Stimulated activated CD4-positive, alpha-beta T cell treated with anti-CD3 and anti-CD28 coated beads, Interleukin-2, amount 100 ng/mL, for 48 hours (primary cell): ENCODE measurements at places on chromosomes 3 and 15.

GRCh38 chr3:23685541-23686258, 120.1 kb upstream of the UBE2E1 start:
- no peak for DNase-seq

- no peak for DNase-seq
Measured at GRCh38 chr3:33581666-33582065, 136.4 kb downstream of the CLASP2 start.

- no peak for DNase-seq
Measured at GRCh38 chr3:136197159-136197793, 1.1 kb upstream of the MSL2 start.

GRCh38 chr15:40593165-40593564, 884 bp upstream of the KNL1 start:
- DNase-seq, result no peak

- no peak for DNase-seq
Measured at GRCh38 chr3:3778641-3779270, 20.5 kb upstream of the LRRN1 start.

- DNase-seq, result no peak
Measured at GRCh38 chr3:194446172-194446571, 40.6 kb downstream of the ATP13A3 start.

GRCh38 chr15:101217446-101217845, 34.4 kb downstream of the CHSY1 start:
- DNase-seq, result no peak

- no peak for DNase-seq
Measured at GRCh38 chr3:108091498-108092250, 843 bp upstream of the CD47 start.

DNA sequence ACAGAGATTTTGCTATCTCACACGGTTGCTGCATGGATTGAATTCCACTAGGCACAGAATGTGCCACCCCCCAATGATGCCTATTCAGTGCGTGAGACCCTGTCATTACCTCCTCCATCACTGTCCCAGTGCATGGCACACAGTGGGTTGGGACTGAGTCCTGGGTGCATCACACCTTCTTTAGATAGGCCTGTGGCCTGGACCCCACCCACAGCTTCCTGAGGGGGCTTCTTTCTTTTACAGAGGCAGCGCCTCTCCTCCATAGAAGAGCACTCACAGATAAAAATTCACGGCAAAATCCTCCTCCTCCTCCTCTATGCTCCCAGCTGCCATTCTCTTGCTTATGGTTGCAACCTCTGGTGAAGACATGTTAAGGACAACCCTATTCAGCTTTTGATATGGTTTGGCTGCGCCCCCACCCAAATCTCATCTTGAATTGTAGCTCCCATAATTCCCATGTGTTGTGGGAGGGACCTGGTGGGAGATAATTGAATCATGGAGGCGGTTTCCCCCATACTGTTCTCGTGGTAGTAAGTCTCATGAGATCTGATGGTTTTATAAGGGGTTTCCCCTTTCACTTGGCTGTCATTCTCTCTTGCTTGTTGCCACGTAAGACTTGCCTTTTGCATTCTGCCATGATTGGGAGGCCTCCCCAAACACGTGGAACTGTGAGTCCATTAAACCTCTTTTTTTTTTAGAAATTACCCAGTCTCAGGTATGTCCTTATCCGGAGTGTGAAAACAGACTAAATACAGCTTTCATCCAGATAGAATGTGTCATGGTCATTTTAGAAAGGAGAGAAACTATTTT, 147.6 kb downstream of the KLF13 start:
- DNase-seq, result no peak

DNA sequence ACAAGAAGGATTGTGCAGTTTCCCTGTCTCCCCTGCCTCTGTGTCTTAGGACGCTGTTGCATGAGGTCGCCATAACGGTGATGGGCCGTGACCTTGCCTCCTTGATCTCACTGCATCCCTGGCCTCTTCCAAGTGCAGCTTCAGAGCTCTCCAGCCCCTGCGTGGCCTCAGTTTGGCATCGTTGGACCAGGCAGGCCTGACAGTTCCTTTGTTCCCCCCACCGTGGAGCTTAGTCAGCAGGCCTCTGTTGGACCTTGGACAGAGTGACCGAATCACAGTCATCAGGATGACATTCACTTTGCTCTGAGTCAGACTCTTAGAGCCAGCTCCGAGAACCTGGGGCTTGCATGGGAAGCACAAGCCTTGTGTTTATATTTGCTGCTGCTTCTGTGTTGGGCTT, 139.4 kb downstream of the OPA1 start:
- DNase-seq, result no peak

GRCh38 chr15:65805019-65805745, 13.1 kb upstream of the DENND4A start:
- DNase-seq, result no peak

DNA sequence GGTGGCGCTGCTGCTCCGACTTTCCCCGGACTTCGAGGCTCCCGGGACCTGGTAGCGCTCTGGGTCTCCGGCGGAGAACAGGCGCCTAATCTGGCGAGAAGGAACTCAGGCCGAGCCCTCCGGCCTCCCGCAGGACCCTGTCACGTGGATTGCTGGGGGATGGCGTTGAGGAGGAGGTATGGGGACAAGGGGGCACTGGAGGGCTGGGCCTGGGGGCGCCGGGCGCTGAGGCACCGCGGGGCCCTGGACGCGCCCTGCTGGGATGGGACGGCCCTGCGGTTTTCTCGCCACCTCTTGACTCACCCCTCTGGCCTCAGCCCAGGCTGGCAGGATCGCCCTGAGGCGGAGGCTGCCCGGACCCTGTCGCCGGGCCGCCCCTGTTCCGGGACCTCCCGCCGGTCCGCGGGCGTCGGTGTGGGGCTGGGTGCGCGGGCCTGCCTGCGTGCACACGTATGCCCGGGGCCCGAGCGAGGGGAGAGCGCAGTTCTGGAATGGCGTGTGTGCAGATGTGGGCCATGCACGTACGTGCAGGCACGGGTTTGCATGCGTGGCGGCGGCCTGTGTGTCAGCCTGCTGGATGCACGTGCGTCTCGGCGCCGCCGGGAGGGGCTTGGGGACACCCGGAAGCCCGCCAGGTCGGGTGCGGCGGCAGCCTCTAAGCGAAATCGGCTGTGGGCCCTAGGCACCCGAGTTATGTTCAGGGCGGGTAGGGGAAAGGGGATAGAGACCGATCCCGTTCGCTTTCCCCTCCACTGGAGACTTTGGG, 752 bp downstream of the C15orf39 start:
- DNase-seq, result peak; percentile 77

DNA sequence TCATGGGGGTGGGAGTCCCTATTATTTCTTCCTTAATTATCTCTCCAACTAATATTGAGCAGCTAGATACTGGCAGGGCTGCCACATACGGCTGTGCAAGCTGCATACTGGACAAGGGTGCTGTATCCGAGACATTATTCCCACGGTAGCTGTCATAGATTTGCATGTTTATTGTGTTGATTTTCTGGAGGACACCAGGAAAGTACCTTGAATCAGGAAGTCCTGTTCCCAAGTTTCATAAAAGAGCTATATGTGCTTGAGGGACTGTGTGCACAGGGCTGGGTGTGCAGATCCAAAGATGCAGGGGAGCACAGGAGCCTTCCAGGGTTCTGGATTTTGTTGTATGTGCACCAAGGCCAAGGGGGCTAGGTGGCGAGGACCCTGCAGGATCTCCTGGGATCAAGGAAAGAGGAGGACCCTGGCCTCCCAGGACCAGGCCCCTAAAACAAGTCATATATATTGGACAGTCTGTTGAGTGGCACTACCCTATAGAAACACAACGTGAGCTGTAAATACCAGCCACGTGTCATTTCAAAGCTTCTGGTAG, 119.2 kb upstream of the ALDH1A3 start:
- DNase-seq, result no peak

- no peak for DNase-seq
Measured at GRCh38 chr3:26799679-26800317, 177.2 kb downstream of the LRRC3B start.

DNA sequence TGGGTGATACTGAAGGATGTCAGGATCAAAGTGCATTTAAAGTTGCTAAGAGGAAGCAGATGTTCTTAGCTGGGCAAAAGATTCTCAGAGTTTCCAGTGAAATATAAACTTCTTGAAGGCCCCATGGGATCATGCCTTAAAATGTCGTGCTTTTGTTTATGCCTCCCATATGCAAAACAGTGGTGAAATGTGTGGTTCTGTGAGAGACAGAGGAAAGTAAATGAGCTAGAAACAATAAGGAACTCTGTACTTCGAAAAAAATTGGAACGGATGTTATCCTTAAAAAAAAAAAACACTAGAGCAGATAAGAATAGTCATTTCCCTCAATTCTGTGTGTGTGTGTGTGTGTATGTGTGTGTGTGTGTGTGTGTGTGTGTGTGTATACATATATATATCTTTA, 497.0 kb upstream of the TBL1XR1 start:
- no peak for DNase-seq

DNA sequence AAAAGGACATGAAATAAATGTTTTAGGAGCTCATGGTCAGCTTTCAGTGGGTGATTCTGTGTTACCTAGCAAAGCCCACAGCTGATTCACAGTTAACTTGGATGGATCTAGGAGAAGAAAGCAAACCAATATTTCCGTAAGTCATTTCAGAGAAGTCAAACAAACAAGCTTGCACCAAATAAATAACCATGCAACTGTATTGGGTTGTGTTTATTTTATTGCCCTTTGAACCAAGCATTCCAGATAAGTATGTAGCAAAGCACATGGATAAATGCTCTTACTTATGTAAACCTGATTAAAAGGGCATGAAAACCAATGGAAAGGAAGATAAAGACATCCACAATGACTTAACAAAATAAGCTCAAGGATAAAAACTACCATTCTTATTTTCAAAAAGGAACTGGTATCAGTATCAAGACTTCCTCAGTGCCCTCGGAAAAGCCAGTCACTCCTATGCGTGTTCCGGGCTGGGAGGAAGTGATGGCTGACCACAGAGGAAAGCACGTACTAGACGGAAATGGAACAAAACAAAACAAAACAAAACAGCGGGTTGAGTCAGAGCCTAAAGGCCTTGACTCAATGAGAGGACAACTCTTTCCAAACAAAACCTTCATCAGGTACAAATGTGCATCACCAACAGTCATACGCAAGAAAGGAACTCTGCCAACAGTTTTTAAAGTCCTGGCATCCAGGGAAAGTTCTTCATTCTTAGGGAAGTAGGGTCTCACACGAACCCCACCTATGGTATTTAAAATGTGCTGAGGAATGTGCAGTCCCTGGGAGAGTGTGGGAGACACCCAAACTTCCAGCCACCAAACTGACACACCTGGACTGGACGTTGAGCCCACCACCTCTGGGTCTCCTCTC, 103.3 kb downstream of the SNRK start:
- DNase-seq, result peak; percentile 38

DNA sequence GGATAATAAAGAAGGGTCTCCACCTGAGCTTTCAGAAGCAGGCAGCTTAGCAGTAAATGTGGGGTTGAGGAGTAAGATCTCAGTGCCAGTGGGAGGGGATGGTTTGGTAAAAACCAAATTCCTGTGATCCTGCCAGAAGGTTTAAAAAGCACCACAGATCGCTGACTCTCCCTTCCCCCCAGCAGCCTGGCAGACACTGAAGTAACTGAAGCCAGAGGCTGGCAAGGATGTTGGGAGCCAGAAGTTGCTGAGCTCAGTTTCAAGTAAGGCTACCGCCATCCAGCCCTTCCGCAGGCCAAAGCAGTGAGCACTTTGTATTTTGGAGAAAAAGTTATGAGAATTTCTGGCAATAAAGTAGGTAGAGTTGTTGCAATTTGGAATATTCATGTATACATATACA, 246.4 kb downstream of the ZNF621 start:
- no peak for DNase-seq

- no peak for DNase-seq
Measured at GRCh38 chr3:65170390-65171042, 482.7 kb upstream of the ADAMTS9 start.

GRCh38 chr15:60975218-60975617, 253.9 kb downstream of the RORA start:
- DNase-seq, result no peak

GRCh38 chr15:73879426-73879825, 6.1 kb downstream of the TBC1D21 start:
- DNase-seq, result no peak

DNA sequence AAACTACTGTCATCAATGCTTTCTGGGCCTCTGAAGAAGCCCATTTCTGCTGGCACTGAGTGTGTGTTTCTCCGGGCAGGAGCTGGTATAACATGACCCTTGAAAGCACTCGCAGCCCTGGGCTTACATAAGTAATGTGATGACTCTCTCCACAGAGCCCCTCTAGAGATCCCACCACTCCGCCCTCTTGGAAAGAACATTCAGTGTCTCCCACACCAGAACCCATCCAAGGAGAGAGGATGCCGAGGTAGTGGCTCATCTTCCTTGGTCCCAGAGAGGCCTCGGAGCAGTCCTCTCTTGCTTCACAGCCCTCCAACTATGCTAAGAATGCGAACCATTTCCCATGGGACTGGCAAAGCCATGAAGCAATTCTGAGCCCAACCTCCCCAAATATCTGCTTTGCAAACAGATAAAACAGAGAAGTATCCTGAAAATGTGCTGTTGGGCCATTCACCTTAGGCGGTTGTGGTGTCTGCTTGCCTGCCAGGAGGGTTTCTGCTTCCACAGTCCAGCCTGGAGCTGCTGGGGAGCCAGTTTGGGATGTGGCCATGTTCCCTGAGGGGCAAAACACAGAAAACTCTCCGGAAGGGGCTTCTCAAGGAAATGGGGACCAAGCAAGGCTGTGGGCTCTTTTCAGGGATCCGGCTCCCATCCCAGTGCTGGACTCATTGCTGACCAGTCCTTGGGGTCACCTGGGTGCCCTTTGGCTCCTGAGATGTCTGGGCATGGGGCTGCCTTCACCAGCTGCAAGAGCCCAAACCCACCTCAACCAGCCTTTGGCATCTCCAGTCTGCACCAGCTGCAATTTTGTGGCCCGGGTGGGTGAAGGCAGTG, 47.3 kb downstream of the AMOTL2 start:
- no peak for DNase-seq

DNA sequence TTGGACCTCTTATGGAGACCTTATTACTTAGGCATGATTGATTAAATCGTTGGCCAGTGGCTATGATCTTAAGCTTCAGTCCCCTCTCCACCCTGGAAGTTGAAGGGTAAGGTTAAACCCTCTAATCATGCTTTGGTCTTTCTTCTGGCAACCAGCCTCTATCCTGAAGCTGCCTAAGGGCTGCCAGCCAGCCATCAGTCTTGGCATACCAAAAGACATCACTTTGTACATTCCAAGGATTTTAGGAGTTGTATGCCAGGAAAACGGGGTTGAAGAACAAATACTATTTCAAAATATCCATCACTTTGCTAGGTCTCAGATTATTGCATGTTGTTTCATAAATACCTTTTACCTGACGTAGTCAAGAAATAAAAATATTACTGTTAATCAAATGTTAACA, 28.9 kb downstream of the UBE2E2 start:
- DNase-seq, result no peak

DNA sequence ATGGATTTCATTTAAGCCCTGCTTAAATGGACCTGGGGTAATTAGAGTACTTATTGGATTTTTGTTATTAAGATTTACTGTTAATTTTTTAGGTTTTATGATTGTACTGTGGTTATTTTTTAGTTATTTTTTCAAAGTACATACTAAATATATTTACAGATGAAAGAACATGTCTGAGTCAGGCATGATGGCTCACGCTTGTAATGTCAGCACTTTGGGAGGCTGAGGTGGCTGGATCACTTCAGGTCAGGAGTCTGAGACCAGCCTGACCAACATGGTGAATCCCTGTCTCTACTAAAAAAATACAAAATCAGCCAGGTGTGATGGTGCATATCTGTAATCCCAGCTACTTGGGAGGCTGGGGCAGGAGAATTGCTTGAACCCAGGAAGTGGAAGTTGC, 16.2 kb upstream of the RPL24 start:
- DNase-seq, result no peak
